Uterus (tissue), 4 donors: ENCODE measurements at places on chromosomes 12 and 14. TPM values are rescaled to one million over a fixed set of nuclear protein-coding genes. Genes with fewer than 3 reads are reported as not detected.

GRCh38 chr14:104708606-104709268 is 15.3 kb upstream of the ADSS1 start:
- peak; percentile 71 for DNase-seq

GRCh38 chr14:24706351-24706750 is 72.4 kb upstream of the GZMB start:
- DNase-seq, result no peak

- DNase-seq, result no peak
These were observed 389.3 kb downstream of the BMP4 start for GRCh38 chr14:53567236-53567780.

- no peak for DNase-seq
These were observed 74.6 kb downstream of the CIT start for GRCh38 chr12:119802472-119802871.

GRCh38 chr12:52659395-52659794 is 7.4 kb upstream of the KRT2 start:
- DNase-seq, result no peak

- DNase-seq, result no peak
These were observed 7.1 kb upstream of the CCDC60 start for GRCh38 chr12:119327471-119327870.

The PLEKHG7 gene
- total RNA-seq, result 1.5 TPM

The SERPINA6 gene
- not detected for total RNA-seq
